ENCODE measurements at places on chromosomes 6 and 20.

- DNase-seq = no peak
- H3K36me3 ChIP-seq = no peaks in the 10 kb centered on the region
- H3K27me3 ChIP-seq = no peaks in the 10 kb centered on the region
- no peaks in the 10 kb centered on the region for H3K4me1 ChIP-seq
- no peak overlapping the region for H3K4me3 ChIP-seq
These were observed 498.3 kb upstream of the SULF2 start for GRCh38 chr20:48283470-48284110.

GRCh38 chr6:90375681-90376439 lies 79.2 kb upstream of the BACH2 start:
- H3K27ac ChIP-seq = no peak overlapping the region
- DNase-seq = no peak
- H3K4me1 ChIP-seq = no peaks in the 10 kb centered on the region
- no peaks in the 10 kb centered on the region for H3K27me3 ChIP-seq

GRCh38 chr6:73314577-73315492 lies 39.2 kb downstream of the DPPA5 start:
- DNase-seq = no peak
- H3K27me3 ChIP-seq = peaks cover 9% of the 10 kb centered on the region
- H3K27ac ChIP-seq = no peak overlapping the region
- peaks cover 3% of the 10 kb centered on the region for H3K4me1 ChIP-seq

- no peak overlapping the region for H3K4me3 ChIP-seq
- no peaks in the 10 kb centered on the region for H3K27me3 ChIP-seq
- no peak overlapping the region for H3K27ac ChIP-seq
These were observed 263.7 kb downstream of the COL12A1 start for GRCh38 chr6:74942130-74942529.

DNA sequence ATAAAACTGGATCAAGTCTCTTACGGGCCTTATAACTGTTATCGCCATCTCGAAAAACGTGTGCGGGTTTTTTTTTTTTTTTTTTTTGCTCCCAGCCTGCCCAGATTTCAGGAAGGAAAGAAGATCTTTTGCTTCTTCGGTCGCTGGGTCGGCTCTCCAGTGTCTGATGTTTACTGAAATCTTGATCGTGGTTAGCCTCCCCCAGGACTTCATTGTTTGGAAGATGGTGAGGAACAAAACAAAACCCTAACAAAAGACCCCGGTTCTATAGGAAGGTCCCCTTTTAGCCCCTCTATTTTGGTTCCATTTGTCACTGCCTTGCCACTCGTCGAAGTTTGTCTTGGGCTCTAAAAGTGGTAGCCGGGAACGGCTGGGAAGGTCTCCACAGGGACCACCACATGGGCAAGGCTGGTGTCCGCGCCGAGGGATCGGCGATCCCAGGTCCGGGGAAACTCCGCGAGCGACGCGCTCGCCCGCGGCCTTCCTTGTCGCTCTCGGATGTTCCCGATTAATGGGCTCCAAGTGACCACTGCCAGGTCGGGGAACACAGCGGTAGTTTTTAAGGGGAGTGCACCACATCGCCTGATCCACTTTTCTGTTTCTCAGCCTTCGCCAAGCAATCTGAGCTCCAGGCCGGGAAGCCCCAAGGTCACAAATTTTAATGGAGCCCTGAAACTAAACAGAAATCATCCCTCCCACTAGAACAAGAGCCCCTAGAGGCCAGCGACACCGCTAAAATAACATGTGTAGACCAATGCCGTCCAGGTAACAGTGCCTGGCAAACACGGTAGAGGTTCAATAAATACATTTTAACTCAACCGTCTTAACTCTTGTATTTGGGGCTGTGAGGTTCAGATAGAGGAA lies 27.0 kb downstream of the TRIM27 start:
- peak overlapping the region; percentile 72 for H3K4me3 ChIP-seq
- H3K4me1 ChIP-seq = no peaks in the 10 kb centered on the region
- peaks cover under 1% of the 10 kb centered on the region for H3K36me3 ChIP-seq
- H3K27ac ChIP-seq = peak overlapping the region; percentile 97
- no peaks in the 10 kb centered on the region for H3K27me3 ChIP-seq

GRCh38 chr6:35543459-35544193 lies 30.9 kb upstream of the TULP1 start:
- no peak overlapping the region for H3K4me3 ChIP-seq
- H3K36me3 ChIP-seq = no peaks in the 10 kb centered on the region
- H3K27ac ChIP-seq = no peak overlapping the region
- H3K4me1 ChIP-seq = no peaks in the 10 kb centered on the region
- H3K27me3 ChIP-seq = no peaks in the 10 kb centered on the region
- no peak for DNase-seq

- peak overlapping the region; percentile 13 for H3K4me3 ChIP-seq
- no peaks in the 10 kb centered on the region for H3K36me3 ChIP-seq
- H3K27ac ChIP-seq = peak overlapping the region; percentile 95
- peaks cover 82% of the 10 kb centered on the region for H3K4me1 ChIP-seq
- DNase-seq = no peak
These were observed 45.9 kb downstream of the NOL4L start for GRCh38 chr20:32539026-32539816.

DNA sequence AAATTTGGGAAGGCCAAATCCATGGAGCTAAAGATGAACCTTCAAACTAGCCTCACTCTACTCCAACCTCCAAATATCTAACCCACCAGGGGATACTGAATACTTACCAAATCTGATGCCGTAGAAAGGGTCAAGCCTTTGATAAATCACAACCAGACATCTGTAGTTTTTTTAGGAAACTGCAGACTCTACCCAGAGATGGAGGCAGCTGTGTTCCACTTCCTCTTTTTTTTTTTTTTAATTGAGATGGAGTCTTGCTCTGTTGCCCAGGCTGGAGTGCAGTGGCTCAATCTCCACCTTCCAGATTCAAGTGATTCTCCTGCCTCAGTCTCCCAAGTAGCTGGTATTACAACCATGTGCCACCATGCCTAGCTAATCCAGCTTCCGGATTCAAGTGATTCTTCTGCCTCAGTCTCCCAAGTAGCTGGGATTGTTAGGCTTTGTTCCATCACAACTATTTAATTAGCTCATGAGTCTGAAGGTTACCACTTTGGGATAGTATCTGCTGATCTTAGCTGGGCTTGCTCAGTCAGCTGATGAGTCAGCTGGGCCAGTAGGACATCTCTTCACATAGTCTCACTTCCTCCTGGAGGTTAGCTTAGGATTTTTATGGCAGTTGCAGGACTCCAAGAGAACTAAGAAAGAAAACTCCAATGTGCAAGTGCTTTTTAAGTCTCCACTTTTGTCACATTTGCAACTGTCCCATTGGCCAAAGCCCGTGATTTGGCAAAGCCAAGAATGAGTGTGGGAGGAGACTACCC lies 13.3 kb downstream of the FRK start:
- no peak for DNase-seq
- no peaks in the 10 kb centered on the region for H3K4me1 ChIP-seq
- no peaks in the 10 kb centered on the region for H3K36me3 ChIP-seq
- no peak overlapping the region for H3K4me3 ChIP-seq
- no peaks in the 10 kb centered on the region for H3K27me3 ChIP-seq

DNA sequence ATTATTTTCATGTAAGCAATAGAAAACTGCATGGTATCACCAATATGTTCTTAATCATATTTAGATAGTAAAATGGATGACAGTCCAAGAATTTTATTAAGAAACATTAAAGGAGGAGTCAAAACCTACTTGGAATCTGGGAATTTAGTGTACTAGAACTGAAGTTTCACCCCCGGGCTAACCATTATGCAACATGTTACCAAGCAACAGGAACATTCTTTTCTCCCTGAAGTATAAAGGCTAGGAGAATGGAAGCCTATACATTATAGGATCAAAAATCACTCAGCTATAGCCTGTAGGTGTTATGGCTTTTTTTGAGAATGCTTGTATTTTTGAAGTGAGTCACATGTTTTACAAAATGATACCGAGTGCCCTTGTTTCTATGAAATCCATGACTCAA lies 538.3 kb downstream of the GRIK2 start:
- H3K36me3 ChIP-seq = no peaks in the 10 kb centered on the region
- no peak overlapping the region for H3K4me3 ChIP-seq
- H3K27ac ChIP-seq = no peak overlapping the region
- H3K27me3 ChIP-seq = no peaks in the 10 kb centered on the region
- H3K4me1 ChIP-seq = no peaks in the 10 kb centered on the region

- no peaks in the 10 kb centered on the region for H3K36me3 ChIP-seq
- peaks cover 19% of the 10 kb centered on the region for H3K4me1 ChIP-seq
- no peak for DNase-seq
- H3K27me3 ChIP-seq = no peaks in the 10 kb centered on the region
- H3K27ac ChIP-seq = no peak overlapping the region
These were observed 96.8 kb downstream of the ARMC2 start for GRCh38 chr6:108944707-108945680.

DNA sequence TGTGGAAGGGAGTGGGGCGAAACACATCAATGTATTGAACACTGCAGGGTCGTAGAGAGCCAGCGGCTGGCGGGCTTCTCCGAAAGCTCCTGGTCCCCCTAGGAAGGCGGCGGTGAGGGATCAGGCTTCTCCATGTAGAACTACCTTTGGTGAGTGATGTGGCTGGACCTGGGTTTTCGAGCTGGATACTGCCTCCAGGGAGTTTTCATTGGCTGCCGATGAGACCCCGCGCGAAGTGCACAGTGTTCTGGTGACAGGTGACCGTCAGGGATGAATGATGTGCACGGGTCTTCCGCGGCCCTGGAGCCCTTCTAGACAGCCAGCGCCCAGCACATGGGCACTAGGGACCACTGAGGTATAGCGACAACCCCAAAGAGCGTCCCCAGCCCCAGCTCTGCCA lies 16.4 kb downstream of the ABT1 start:
- H3K36me3 ChIP-seq = no peaks in the 10 kb centered on the region
- peaks cover 16% of the 10 kb centered on the region for H3K27me3 ChIP-seq
- DNase-seq = no peak

DNA sequence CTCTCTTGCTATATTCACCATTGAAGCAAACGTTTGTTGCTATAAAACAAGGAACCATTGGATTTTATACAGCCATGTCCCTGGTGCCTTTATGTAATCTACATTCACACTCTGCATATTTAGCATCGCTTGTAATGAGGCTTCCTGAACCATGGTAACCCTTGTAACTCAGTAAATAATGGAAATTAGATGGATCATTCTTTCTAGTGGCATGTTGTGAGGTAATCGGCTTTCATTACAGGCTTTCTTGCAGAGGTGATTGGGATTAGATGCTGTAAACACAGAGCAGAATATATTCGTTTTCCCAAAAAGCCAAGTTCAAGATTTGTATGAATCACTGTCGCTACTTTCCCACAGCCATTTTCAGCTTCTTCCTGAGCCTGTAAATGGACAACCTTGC lies 36.1 kb downstream of the SMPDL3A start:
- H3K36me3 ChIP-seq = no peaks in the 10 kb centered on the region
- H3K27ac ChIP-seq = no peak overlapping the region
- no peak overlapping the region for H3K4me3 ChIP-seq
- no peaks in the 10 kb centered on the region for H3K27me3 ChIP-seq

DNA sequence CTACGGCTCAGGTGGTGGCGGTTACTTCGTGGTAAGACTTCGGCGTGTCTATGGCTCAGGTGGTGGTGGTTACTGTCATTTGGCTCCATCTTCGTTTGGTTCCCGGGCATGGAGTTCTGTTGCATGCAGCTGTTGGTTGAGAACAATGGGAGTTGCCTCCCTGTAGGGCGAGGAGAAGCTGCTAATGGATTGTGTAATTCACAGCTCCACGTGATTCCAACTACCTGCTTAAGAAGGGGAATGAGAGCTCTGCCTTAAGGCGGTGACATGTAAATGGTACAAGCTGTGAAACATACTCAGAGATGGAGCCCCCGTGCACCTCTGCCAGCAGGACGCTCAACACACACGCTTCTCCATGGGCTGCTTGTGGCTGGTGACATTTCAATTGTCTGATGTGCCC lies 12.4 kb upstream of the DACT2 start:
- H3K27ac ChIP-seq = no peak overlapping the region
- no peaks in the 10 kb centered on the region for H3K4me1 ChIP-seq
- H3K27me3 ChIP-seq = peaks cover 3% of the 10 kb centered on the region
- no peaks in the 10 kb centered on the region for H3K36me3 ChIP-seq
- DNase-seq = no peak
- H3K4me3 ChIP-seq = no peak overlapping the region

GRCh38 chr20:46268131-46268614 lies 40.1 kb downstream of the CDH22 start:
- H3K36me3 ChIP-seq = no peaks in the 10 kb centered on the region
- H3K4me1 ChIP-seq = no peaks in the 10 kb centered on the region
- H3K27me3 ChIP-seq = no peaks in the 10 kb centered on the region
- no peak for DNase-seq
- no peak overlapping the region for H3K4me3 ChIP-seq

DNA sequence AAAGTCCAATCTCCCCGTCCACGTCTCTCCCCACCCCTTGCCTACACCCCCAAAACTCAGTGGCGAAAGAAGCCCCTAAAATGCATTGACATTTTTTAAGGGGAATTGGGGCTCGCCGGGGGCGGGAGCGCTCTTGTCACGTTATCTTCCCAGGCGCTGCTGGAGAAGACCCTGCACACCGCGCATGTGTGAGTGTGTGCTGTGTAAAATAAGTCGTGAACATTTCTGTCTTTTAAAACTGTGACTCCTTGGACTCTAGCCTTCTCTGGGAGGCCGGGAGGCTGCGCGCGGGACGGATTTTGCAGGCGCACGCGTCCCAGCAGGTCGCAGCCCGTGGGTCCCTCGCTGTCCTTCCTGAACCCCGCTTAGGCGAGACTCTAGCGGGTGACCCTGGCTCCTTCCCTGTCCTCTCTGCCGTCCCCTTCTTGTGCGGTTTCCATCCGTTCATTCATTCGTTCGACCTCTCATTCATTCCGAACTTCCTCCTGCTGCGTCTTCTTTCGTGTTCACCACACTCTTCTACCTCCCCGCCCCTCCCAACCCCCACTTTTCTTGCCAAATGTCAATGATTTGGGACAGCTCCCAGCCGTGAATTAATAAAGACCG lies 2.2 kb downstream of the NRN1 start:
- peak overlapping the region; percentile 55 for H3K4me3 ChIP-seq
- H3K27me3 ChIP-seq = peaks cover 93% of the 10 kb centered on the region
- no peak for DNase-seq
- no peaks in the 10 kb centered on the region for H3K36me3 ChIP-seq
- H3K27ac ChIP-seq = no peak overlapping the region

DNA sequence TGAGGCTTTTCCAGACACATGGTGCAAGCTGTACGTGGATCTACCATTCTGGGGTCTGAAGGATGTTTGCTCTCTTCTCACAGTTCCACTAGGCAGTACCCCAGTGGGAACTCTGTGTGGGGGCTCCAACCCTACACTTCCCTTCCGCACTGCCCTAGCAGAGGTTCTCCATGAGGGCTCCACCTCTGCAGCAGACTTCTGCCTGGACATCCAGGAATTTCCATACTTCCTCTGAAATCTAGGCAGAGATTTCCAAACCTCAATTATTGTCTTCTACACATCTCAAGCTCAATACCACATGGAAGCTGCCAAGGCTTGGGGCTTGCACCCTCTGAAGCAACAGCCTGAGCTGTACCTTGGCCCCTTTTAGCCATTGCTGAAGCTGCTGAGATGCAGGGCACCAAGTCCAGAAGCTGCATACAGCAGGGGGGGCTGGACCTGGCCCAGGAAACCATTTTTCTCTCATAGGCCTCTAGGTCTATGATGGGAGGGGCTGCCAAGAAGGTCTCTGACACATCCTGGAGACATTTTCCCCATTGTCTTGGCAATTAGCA lies 11.6 kb downstream of the PDSS2 start:
- no peaks in the 10 kb centered on the region for H3K36me3 ChIP-seq
- no peak overlapping the region for H3K27ac ChIP-seq
- H3K27me3 ChIP-seq = no peaks in the 10 kb centered on the region
- no peak for DNase-seq
